ENCODE measurements at places on chromosomes 12 and 14.

GRCh38 chr12:70290116-70290515 lies 46.9 kb downstream of the CNOT2 start:
- DNase-seq: no peak

DNA sequence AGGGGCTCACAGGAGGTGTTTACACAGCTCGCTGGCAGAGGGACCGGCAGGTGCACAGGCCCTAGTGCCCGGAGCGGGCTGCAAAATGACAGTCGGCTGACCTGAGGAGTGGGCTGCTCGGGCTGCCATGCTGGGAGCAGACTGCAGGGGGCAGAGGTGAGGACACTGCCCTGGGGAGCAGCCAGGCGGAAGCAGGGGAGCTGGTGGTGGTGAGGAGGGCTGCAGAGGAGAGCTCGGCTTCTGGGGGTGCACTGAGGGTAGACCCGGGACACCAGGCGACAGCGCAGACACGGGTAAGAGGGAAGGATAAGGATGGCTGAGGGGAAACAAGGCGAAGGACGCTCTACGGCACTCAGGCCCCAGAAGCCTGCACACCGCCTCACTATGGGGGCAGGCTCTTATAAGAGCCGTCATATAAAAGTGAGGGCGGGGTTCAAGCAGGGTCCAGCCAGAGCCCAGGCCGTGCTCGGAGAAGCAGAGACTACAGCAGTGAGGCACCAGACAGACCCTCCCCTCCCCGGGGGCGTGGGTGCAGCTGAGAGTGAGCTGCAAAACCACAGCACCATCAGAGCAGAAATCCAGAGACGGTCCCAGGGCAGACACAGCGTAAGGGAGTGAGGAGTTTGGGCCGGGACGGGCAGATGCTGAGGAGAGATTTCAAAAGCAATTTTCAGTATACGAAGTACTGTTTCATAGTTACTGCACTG lies 62.5 kb downstream of the CCDC88C start:
- peak; percentile 96 for DNase-seq

- peak; percentile 59 for DNase-seq
Measured at GRCh38 chr12:90959538-90960139, 4.7 kb upstream of the CCER1 start.

DNA sequence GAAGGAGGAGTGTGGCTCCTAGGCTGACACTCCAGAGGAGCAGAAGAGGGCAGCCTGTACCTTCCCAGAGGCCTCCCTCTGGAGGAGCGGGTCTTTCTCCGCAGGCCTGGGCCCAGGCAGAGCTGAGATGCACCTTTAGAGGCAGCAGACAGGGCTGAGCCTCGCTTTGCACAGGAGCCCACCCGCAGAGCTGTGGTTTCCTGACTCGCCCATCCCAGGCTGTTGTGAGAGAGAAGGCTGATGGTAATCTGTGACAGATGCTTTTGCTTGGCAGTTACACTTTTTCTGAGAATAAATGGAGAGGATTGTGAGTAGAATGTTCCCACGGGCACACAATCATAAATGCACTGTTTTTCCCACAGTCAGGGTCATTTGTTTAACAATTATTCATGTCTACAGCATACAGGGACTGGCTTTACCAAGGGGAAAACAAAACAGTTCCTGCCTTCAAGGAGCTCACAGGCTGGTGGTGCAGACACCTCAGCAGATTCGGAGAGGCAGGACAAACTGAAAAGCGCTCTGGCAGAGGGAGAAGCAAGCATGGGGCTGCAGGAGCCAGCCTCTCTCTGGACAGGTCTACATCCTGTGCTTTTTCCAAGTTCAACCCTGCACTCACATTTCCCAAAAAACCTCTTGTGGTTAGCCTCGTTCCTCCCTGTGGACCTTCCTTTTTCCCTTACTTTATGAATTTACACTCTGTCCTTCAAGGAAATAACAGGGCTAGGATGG lies 13.9 kb downstream of the EVL start:
- DNase-seq: no peak

DNA sequence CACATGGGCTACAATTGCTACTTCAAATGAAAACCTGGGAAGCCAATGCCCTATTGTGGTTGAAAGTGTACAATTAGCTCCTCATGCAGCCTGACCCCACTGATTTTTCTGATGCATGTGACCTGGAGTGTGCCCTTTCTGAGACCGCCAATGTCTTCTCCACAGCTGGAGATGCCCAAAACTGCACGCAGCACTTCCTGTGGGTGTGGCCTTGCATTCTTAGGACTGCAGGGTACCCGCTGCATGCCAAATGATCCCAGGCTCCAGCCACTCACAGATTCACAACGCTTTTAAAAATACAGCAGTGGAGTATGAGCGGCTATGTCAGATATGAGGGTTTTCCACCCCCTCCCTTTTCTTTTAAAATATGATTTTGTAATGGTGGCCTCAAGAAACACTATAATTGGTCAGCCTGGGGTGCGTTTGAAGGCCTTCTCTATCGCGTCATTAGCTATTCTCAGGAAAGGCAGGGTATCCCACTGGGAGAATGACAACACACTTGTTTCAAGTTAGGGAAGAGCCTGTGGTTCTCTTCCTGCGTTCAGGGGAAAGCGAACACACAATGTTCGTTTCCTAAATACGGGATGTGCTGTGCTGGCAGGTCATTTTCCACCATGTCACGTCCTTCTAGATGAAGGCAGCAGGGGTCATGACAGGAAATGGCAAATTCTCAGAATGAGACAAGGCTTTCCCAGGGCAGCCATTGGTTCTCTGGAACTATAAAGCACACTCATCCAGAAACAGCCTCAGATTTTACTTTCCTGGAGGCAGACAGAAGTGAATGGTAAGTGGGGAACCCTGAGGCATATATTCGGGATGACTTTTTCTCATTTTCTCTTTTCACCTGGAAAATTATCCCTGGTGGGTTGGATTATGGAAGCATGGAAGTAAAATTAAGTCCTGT lies at the start of gene APOLD1:
Gene APOLD1 (plus strand): TSS at position 749 of the 904 bp plus-strand sequence. CDS start 33 bp downstream, at position 782.
- DNase-seq: no peak

GRCh38 chr12:119158402-119158801 lies 20.3 kb upstream of the HSPB8 start:
- DNase-seq: no peak

GRCh38 chr14:95439881-95440280 lies 76.6 kb downstream of the SYNE3 start:
- no peak for DNase-seq

- no peak for DNase-seq
Measured at GRCh38 chr12:93536766-93537488, 35.5 kb upstream of the SOCS2 start.

DNA sequence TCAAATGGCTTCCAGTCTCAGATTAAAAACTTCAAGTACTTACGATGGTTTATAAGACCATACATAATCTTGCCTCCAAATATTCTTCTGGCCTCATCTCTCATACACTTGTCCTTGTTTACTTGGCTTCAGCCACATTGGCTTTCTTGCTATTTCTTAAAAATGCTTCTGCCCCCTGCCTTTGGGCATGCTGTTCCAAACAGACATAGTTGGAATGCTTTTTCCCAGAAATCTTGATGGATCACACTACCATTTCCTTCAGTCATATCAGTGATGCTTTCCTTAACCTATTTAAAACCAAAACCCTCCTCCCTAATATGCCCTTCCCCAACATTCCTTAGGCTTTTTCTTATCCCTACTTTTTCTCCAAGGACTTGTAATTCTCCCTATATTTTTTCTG lies 74.4 kb upstream of the PAWR start:
- DNase-seq: no peak

GRCh38 chr12:65685514-65685913 lies 138.8 kb upstream of the HMGA2 start:
- no peak for DNase-seq

DNA sequence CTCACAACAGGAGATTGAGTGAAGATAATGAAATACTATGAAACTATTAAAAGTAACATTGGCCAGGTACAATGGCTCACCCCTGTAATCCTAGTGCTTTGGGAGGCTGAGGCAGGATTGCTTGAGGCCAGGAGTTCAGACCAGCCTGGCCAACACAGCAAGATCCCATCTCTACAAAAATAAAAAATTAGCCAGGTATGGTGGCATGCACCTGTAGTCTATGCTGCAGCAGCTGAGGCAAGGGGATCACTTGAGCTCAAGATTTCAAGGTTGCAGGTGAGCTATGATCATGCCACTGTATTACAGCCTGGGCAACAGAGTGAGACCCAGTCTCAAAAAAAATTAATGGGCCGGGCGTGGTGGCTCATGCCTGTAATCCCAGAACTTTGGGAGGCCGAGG lies 14.9 kb downstream of the RAD9B start:
- DNase-seq: no peak

GRCh38 chr12:92778525-92778924 lies 75.7 kb downstream of the PLEKHG7 start:
- DNase-seq: no peak

DNA sequence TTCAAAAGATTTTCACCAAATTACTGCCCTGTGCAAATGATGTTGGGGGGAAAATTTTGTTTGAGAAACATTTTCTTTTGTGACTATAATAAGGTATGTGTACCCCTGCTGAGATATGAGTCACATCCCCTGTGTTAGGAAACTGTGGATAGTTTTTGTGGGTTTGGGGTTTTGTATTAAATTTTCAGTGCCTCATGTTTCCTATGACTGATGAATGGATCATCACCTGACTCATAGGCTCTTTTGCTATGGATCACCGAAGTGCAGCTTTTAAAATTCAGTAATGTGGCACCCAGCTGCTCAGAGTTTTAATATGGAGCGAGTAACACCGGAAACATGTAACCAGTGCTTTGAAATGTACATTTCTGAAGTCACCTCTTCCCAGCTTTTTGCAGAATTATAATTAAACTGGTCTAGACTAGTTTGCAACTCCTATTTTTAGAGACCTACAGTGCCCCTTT lies 167.4 kb upstream of the HMGA2 start:
- DNase-seq: no peak

DNA sequence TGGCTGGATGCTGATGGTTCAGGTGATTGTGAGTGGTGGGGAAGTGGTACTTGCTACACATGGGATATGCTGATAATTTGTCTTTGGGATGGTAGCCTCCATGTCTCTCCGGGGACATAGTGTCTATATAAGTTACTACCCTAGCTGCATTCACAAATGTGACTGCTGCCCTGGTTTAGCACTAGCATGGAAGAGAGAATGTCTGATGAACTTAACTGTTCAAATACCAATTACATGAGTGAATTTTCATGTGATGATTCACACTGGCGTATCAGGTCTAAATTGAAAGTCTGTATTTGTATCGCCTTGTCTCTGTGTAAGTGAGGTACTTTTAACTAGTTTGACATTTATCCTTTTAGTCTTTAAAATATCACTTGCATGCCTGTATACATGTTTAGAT lies 34.4 kb downstream of the ATF7IP start:
- no peak for DNase-seq

GRCh38 chr12:68499616-68500015 lies 111.1 kb upstream of the RAP1B start:
- no peak for DNase-seq

- DNase-seq: peak; percentile 19
Measured at GRCh38 chr14:101365329-101366158, 195.8 kb upstream of the DIO3 start.

GRCh38 chr14:89011355-89012281 lies 187.2 kb downstream of the TTC8 start:
- DNase-seq: no peak

DNA sequence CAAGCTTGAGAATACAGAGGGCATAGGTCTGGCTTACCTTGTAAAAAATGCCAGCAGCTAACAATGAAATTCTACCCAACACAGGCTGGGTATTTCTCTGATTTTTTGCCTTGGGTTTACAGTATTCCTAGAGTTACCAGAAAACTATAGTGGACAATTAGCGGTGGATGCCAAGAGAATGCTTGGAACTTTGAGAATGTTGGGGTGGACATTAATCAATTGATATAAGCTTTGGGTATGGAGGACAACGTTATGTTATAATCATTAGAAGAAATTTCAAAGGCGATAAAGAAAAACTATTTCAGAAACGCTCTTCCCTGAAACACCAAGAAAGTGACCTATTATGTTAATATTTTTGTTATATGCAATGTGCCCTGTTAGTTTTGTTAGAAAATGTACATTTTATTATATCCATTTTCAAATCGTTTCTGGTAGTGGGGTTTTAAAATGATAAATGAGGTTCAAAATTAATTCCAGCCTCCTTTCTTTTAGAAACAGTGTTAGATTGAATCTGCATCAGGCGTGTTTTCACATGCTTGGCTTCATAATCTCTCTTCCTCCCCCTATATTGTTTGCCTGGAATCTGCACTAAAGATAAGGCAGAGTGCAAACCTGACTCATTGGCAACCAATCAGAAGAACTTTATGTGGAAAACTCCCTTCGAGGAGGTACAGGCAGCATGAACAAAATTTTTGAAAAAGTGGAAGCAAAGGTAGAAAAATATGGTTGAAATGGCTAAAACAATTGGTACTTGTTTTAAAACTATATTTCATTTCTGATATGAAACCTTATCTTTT lies 1.4 kb upstream of the PTPRQ start:
- DNase-seq: no peak

DNA sequence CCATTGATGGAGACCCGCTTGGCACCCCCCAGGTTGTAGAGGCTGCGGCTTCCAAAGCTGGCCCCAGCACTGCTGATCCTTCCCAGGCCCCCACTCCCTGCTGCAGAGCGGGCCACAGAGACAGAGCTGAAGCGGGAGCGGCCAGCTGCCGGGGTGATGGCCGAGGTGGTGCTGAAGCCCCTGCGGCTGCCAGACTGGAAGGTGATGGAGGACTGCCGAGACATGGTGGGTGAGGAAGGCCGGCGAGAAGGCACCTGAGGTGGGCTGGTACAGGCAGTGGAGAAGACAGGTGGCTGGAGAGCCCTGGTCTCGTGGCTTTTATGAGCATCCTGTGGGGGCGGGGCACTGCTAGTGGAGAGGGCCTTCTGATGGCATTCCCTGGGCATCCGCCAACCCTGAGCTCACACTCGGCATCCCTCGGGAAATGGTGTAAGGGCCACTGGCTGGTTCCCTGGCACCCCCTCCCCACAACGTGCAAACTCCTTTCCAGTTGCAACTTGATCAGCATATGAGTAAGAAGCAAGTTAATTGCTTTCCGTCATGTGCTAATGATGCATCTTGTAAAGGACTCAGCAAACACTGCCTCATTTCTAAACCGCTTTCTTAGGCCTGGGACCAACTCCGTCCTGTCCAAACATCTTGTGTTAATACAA lies at the start of gene KRT75:
Gene KRT75 (minus strand): TSS at position 291 of the 653 bp plus-strand sequence. CDS start 67 bp downstream, at position 224.
- DNase-seq: no peak

DNA sequence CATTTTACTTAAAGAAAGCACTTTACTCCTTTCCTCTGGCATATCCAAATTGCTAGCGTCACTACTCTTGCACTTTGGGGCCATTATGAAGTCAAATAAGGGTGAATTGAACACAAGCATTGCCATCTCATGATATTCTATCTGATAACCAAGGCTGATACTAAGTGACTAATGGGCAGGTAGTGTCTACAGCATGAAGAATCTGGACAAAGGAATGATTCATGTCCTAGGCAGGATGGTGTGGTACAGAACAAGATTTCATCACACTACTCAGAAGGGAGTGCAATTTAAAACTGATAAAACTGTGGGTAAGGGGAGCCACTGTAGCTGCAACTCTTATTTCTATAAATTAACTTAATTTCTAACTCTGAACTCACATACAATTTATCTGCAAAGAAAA lies 7.7 kb upstream of the SLC6A15 start:
- no peak for DNase-seq

GRCh38 chr12:104519190-104520019 lies 62.7 kb downstream of the CHST11 start:
- no peak for DNase-seq

Data from NCI-H345 (cell line).